ENCODE measurements at places on chromosomes 11 and 22.

DNA sequence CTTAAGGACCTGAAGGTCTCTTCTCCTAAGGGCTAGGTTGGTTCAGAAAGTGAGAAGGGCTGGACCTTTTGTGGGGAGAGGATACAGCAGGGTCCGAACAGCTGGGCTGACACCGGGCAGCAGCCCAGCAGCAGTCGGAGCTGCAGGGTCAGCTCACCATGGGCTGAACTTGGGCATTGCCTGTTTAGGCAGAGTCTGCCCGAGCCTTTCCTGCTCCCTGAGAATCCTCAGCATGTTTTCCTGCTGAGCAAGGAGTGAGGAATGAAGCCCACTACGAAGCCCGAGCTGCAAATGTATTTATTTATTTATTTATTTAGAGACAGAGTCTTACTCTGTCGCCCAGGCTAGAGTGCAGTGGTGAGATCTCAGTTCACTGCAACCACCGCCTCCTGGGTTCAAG is 83.9 kb downstream of the PTPRJ start:
- no peak for DNase-seq

DNA sequence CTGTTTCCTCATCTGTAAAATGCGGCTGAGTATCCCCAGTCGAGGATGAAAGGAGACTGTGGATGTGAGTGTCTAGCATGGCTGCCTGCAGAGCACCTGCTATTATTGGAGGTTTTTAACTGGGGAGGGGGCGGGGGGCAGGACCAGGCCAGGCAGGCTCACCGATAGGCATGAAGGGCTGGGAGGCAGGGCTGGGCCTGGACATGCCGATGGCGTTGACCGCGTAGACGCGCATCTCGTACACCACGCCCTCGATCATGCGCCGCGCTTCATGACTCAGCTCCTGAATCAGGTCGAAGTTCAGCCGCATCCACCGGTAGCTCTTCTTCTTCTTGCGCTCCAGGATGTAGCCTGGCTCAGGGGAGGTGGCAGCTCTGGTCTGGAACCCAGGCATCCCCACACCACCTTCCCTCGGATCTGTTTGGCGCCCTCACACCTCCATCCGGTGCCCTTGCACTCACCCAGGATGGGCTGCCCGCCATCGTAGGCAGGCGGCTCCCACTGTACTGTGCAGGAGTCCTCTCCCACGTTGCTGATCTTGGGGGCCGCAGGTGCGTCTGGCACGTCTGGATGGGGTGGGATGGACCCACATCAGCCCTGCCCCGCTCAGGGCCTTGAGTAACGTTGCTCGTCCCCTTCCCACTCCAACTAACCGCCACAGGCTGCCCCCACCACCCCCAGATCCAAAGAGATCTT is 15.1 kb downstream of the MYBPC3 start:
- DNase-seq = no peak

GRCh38 chr11:69439651-69440464 is 41.6 kb upstream of the LINC01488 start:
- DNase-seq = no peak

GRCh38 chr22:41828516-41828915 is 4.4 kb upstream of the SREBF2 start:
- no peak for DNase-seq

DNA sequence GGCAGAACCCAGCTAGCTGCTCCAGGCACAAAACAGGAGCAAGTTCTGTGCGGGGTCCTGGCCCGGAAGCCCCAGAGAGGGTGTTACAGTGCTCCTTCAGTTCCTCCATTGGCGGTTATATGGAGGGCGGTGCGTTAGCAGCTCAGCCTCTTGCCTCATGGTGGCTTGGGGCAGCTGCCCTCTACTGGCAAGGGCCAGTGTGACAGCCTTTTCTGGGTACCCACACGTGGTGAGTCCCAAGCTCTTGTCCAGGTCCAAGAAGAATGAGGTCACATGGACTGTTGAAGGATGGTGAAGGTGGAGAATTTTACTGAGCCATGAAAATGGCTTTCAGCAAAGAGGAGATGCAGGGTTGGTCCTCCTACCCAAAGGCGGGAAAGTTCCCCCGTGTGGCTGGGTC is 100.5 kb downstream of the WT1 start:
- DNase-seq = peak; percentile 28

- DNase-seq = no peak
Measured at GRCh38 chr11:67983951-67984350, 19.9 kb downstream of the UNC93B1 start.

- DNase-seq = no peak
Measured at GRCh38 chr11:65440831-65441499, 18.4 kb downstream of the NEAT1 start.
